ENCODE measurements at places on chromosomes 4 and X. TPM values are rescaled to one million over a fixed set of nuclear protein-coding genes. Genes with fewer than 3 reads are reported as not detected.

The STATH gene
- not detected for total RNA-seq

The IL13RA2 gene
- total RNA-seq: not detected

The C4orf51 gene
- total RNA-seq: not detected

The YY2 gene
- total RNA-seq: 4.7 TPM

Data from Calu3 (cell line).